ENCODE measurements at places on chromosomes 4 and X.

- DNase-seq, result no peak
Observed at GRCh38 chr4:141416219-141416618, 195.5 kb downstream of the ZNF330 start.

GRCh38 chr4:150255610-150256224 is 177.5 kb downstream of the DCLK2 start:
- DNase-seq, result no peak

- no peak for DNase-seq
Observed at GRCh38 chr4:54499308-54500074, 158.3 kb upstream of the KIT start.

GRCh38 chr4:24910499-24910898 is 2.3 kb downstream of the CCDC149 start:
- no peak for DNase-seq

- DNase-seq, result no peak
Observed at GRCh38 chrX:51257490-51257889, 75.1 kb upstream of the NUDT10 start.

GRCh38 chrX:37815366-37815765 is 32.0 kb downstream of the DYNLT3 start:
- DNase-seq, result no peak
